ENCODE measurements at places on chromosomes 13 and 19. TPM values are rescaled to one million over a fixed set of nuclear protein-coding genes. Genes with fewer than 3 reads are reported as not detected.

The FPR2 gene
- not detected for polyA plus RNA-seq

The EEF2 gene
- polyA plus RNA-seq: 1,553 TPM

The GZMM gene
- polyA plus RNA-seq: not detected

- DNase-seq: no peak
Observed at GRCh38 chr19:49861541-49862378, 5.6 kb downstream of the PNKP start.

DNA sequence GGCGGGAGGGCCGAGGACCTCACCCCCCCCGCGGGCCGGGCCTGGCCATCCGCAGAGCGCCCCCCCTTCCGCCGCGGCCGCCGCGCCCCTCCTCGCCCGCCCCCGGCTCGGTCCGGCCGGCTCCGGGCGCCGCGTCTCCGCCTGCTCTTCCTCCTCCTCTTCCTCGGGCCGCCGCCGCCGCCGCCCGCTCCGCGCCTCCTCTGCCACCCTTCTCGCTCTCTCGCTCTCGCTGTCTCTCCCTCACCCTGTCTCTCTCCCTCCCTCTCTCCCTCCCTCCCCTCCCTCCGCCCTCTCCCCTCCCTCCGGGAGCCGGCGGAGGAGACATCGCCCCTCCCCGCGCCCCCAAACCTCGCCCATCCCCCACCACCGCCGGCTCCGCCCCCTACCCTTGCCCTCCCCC, at the start of gene SHANK1:
Gene SHANK1 (minus strand): TSS at position 237 of the 400 bp plus-strand sequence. CDS start 2,883 bp downstream, outside the sequence.
- peak; percentile 88 for DNase-seq

- no peak for DNase-seq
Observed at GRCh38 chr13:77372275-77372674, 45.4 kb upstream of the MYCBP2 start.

DNA sequence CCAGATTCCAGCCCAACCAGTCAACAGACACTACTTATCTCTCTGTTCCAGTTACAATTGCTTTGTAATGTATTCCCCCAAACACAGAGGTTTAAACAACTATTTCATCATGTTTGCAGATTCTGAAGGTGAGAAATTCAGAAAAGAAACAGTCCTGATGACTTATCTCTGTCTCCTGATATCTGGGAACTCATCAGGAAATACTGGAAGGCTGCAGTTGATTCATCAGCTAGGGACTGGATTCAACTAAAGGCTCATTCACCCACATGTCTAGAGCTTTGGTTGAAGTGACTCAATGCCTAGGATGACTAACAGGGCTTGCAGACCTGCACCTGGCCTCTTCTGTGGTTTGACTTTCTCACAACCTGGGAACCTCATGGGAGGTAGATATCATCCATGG, 56.6 kb upstream of the GPC6 start:
- no peak for DNase-seq

GRCh38 chr13:40514802-40515201, 151.6 kb downstream of the FOXO1 start:
- no peak for DNase-seq

- DNase-seq: no peak
Observed at GRCh38 chr19:22620401-22620800, 13.7 kb upstream of the ZNF492 start.

GRCh38 chr19:55041244-55041626, 3.2 kb upstream of the GP6 start:
- DNase-seq: no peak

GRCh38 chr13:44732503-44733098, 156.5 kb upstream of the TSC22D1 start:
- DNase-seq: no peak

The ZNF790 gene
- polyA plus RNA-seq: 2.2 TPM

All from SK-N-SH (cell line).